Immature natural killer cell (primary cell): ENCODE measurements at places on chromosomes 11 and 22. TPM values are rescaled to one million over a fixed set of nuclear protein-coding genes. Genes with fewer than 3 reads are reported as not detected.

The DEFB131B gene
- not detected for polyA plus RNA-seq

GRCh38 chr22:29270475-29271271 is 2.6 kb downstream of the EWSR1 start:
- peak overlapping the region; percentile 94 for H3K4me3 ChIP-seq
- peaks cover 85% of the 10 kb centered on the region for H3K4me1 ChIP-seq
- peak overlapping the region; percentile 95 for H3K27ac ChIP-seq
- H3K36me3 ChIP-seq: peaks cover 20% of the 10 kb centered on the region
- peaks cover 9% of the 10 kb centered on the region for H3K27me3 ChIP-seq
- DNase-seq: no peak

GRCh38 chr11:64306876-64307622 is 1.7 kb downstream of the ESRRA start:
- H3K27me3 ChIP-seq: peaks cover 10% of the 10 kb centered on the region
- H3K36me3 ChIP-seq: no peaks in the 10 kb centered on the region
- H3K4me1 ChIP-seq: peaks cover 30% of the 10 kb centered on the region
- peak overlapping the region; percentile 97 for H3K27ac ChIP-seq

- H3K4me3 ChIP-seq: peak overlapping the region; percentile 85
- DNase-seq: no peak
- peaks cover 50% of the 10 kb centered on the region for H3K4me1 ChIP-seq
- no peaks in the 10 kb centered on the region for H3K36me3 ChIP-seq
Measured at GRCh38 chr11:65557280-65558001, 718 bp downstream of the LTBP3 start.

DNA sequence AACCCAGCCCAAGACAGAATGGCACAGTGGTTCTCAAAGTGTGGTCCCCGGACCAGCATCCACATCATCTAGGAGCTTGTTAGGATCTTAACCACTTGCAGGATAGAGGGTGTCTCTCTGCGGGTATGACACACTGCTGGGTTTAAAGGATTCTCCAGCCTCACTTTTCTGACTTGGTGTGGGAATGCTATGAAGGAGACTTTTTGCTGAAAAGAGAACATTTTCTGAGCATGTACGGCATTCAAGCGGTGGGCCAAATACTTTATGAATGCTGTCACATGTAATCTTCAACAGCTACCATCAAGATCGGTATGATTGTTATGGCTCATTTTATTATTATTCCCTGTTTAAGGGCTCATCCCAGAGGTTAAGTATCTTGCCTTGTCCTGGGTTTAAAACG is 1.8 kb upstream of the CD82 start:
- DNase-seq: no peak
- H3K4me3 ChIP-seq: peak overlapping the region; percentile 87
- peak overlapping the region; percentile 23 for H3K27ac ChIP-seq
- H3K36me3 ChIP-seq: no peaks in the 10 kb centered on the region
- H3K27me3 ChIP-seq: peaks cover 12% of the 10 kb centered on the region
- peaks cover 38% of the 10 kb centered on the region for H3K4me1 ChIP-seq

GRCh38 chr11:12721816-12722604 is 47.8 kb downstream of the TEAD1 start:
- no peak overlapping the region for H3K4me3 ChIP-seq
- H3K4me1 ChIP-seq: peaks cover 5% of the 10 kb centered on the region
- DNase-seq: no peak
- no peak overlapping the region for H3K27ac ChIP-seq

- DNase-seq: no peak
- H3K27me3 ChIP-seq: no peaks in the 10 kb centered on the region
Measured at GRCh38 chr11:91100427-91100826, 877.6 kb upstream of the CHORDC1 start.
